ENCODE measurements at places on chromosomes 3 and 15. TPM values are rescaled to one million over a fixed set of nuclear protein-coding genes. Genes with fewer than 3 reads are reported as not detected.

CACNA2D3 gene
- 7.2 TPM for total RNA-seq

DNA sequence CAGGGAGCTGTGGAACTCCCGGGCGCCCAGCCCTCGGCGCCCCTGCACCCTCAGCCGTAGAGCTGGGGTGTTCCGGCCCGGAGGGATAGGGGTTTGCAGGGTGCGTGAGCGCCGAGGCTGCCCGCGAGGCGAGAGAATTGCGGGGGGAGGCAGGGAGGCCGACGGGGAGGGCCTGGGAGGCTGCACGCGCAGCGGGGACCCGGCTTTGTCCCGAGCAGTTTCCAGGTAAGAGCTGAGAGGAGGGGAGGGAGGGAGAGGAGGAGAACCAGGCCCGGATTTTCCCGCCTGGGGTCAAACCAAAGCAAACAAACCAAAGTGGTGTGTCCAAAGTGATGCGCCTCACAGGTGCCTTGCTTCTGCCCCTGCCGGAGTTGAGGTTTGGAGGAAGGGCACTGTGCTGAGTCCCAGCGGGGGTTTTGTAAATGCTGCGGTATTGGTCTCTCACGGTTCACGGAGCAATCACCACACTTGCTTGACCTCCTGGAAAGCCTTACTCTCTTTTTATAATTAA lies 146.4 kb downstream of the TJP1 start:
- H3K27me3 ChIP-seq: peaks cover 18% of the 10 kb centered on the region
- peak overlapping the region; percentile 64 for H3K4me3 ChIP-seq
- no peak for DNase-seq
- H3K4me1 ChIP-seq: peaks cover 7% of the 10 kb centered on the region

DNA sequence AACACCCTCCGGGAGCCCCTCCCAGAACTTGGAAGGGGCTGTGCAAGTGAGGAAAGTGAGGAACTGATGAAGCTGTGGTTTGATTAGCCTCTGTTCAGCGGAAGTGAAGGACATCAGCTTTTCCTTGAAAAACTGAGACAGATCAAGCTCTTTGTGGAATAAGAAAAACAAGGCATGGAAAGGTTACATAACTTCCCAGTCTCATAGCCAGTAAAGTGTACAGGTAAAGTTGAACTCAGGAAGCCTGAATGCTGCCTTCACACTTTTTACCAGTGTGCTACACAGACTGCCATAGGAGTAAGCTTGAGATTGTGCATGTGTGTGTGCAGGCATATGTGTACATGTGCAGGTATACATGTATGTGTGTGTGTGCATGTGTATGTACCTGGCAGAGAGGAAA lies 293.2 kb downstream of the FGF12 start:
- H3K27me3 ChIP-seq: no peaks in the 10 kb centered on the region
- DNase-seq: no peak
- H3K4me3 ChIP-seq: no peak overlapping the region
- H3K4me1 ChIP-seq: no peaks in the 10 kb centered on the region
- no peaks in the 10 kb centered on the region for H3K36me3 ChIP-seq

DNA sequence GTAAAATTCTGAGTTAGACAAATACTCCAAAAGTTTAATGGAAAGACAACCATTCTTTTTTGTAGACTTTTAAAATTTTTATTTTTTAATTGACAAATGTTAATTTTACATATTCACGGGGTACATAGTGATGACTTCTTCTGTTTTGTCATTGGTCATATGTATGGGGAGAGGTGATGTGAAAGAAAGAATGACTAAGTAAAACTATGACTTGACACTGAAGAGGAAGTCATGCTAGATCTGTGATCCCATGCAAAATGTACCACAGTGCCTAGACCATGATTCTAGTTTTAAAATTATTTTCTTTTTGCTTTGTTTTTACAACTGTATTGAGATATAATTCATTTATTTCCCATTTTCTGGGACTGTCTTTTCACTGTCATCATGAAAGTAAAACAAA lies 281.6 kb downstream of the MBNL1 start:
- no peaks in the 10 kb centered on the region for H3K36me3 ChIP-seq
- no peak for DNase-seq
- no peaks in the 10 kb centered on the region for H3K27me3 ChIP-seq
- no peak overlapping the region for H3K4me3 ChIP-seq

IL20RB gene
- total RNA-seq: 1.8 TPM

DNA sequence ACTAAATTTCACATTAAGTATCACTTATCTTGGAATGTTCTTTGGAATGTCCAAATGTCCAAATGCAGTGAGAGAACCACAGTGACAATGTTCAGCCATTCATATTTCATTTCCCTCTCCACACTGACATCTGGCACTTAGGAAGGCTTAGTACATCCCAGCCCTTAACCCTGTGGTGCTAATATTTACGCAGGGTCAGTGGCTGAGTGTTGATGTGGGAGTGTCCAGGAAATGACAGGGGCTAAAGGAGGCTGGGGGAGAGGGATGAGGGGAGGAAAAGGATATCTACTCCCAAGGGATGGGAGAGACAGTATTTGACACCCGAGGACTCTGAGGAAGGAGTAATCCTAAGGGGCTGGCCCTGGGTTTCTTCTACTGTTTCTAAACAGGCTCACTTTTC lies 14.1 kb upstream of the CCR4 start:
- no peaks in the 10 kb centered on the region for H3K4me1 ChIP-seq
- no peak overlapping the region for H3K27ac ChIP-seq
- DNase-seq: no peak

DNA sequence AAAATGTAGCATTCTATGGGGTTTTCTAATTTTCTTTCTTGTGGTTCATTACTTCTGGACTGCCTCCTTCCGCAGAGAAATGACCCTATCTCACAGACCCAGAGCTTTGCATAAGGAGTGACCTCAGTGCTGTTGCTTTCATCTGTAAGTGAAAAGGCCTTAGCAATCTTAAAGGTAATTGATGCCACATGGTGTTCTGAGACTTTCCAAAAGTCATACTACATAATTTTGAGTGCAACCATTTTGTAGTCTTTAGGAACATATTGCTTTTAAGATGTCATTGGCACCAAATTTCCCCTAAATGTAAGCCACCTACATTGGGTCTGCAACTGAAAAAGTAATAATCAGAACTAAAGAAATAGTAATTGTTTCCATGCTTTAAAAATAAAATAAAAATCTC lies 9.2 kb upstream of the HHLA2 start:
- no peak for DNase-seq
- no peak overlapping the region for H3K27ac ChIP-seq
- no peaks in the 10 kb centered on the region for H3K4me1 ChIP-seq
- no peaks in the 10 kb centered on the region for H3K27me3 ChIP-seq
- H3K36me3 ChIP-seq: no peaks in the 10 kb centered on the region

GRCh38 chr3:140505213-140505612 lies 172.7 kb upstream of the TRIM42 start:
- H3K4me3 ChIP-seq: no peak overlapping the region
- no peaks in the 10 kb centered on the region for H3K36me3 ChIP-seq
- DNase-seq: no peak
- no peaks in the 10 kb centered on the region for H3K4me1 ChIP-seq
- H3K27me3 ChIP-seq: no peaks in the 10 kb centered on the region
- no peak overlapping the region for H3K27ac ChIP-seq

- no peak for DNase-seq
- no peak overlapping the region for H3K4me3 ChIP-seq
- H3K36me3 ChIP-seq: no peaks in the 10 kb centered on the region
- no peak overlapping the region for H3K27ac ChIP-seq
Measured at GRCh38 chr3:146374146-146374545, 95.2 kb downstream of the PLSCR2 start.

- no peak for DNase-seq
- no peaks in the 10 kb centered on the region for H3K4me1 ChIP-seq
- no peak overlapping the region for H3K27ac ChIP-seq
- H3K4me3 ChIP-seq: no peak overlapping the region
- no peaks in the 10 kb centered on the region for H3K27me3 ChIP-seq
Measured at GRCh38 chr3:197183582-197183981, 114.8 kb downstream of the DLG1 start.

DNA sequence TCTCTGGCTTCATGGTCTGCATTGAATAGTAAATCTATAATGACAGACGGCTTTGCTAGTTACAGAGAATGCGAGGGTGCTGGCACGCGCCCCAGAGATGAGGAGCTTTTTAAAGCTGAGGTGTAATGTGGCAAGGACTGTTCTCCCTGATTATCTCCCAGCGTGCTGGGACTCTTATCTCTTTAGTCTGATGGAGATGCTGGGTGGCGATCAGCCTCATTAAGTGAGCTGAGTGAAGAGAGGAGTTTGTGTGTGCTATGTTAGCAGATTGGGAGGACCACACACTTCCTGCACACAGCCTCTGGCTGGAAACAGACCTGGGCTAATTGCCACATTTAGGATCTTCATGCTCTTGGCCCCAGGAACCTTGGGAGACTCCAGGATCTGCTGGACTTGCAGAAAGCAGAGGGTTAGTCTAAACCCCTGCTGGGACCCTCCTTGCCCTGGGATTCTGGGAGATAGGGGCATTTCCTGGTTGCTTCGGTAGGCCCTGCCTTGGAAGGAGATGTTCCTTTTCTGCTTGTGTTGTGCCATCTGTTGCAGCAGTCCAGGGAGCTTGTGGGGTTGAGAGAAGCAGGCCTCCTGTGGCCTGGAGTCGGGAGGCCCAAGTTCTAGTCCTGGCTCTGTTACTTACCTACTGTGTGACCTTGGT lies 15.0 kb downstream of the PDIA5 start:
- H3K4me1 ChIP-seq: peaks cover 79% of the 10 kb centered on the region
- no peak for DNase-seq
- no peaks in the 10 kb centered on the region for H3K36me3 ChIP-seq
- H3K4me3 ChIP-seq: no peak overlapping the region

DNA sequence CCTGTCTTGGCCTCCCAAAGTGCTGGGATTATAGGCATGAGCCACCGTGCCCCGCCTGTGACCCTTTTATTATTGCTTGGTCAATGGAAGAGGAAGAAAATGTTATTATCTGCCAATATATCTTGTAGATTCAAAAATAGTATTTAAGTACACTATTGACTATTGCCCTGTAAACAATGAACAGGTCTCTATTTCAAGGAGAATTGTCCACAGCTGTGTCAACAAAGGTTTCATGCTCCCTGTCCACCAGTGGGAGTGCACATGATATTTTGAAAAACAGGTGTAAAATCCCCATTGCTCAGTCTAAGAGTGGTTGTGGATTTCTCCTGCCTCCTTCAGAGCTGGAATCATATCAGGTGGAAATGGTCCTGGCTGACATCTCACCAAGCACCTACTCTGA lies 36.5 kb upstream of the IGF1R start:
- H3K27me3 ChIP-seq: no peaks in the 10 kb centered on the region
- no peak overlapping the region for H3K27ac ChIP-seq
- no peak overlapping the region for H3K4me3 ChIP-seq
- no peak for DNase-seq
- no peaks in the 10 kb centered on the region for H3K36me3 ChIP-seq
- peaks cover 6% of the 10 kb centered on the region for H3K4me1 ChIP-seq

- H3K36me3 ChIP-seq: no peaks in the 10 kb centered on the region
- H3K27ac ChIP-seq: no peak overlapping the region
- H3K4me3 ChIP-seq: no peak overlapping the region
Measured at GRCh38 chr3:134064081-134064480, 34.4 kb upstream of the SLCO2A1 start.

GRCh38 chr3:152841131-152841530 lies 6.2 kb downstream of the P2RY1 start:
- no peak overlapping the region for H3K27ac ChIP-seq
- no peaks in the 10 kb centered on the region for H3K27me3 ChIP-seq
- no peaks in the 10 kb centered on the region for H3K36me3 ChIP-seq
- no peaks in the 10 kb centered on the region for H3K4me1 ChIP-seq
- DNase-seq: no peak
- H3K4me3 ChIP-seq: peak overlapping the region; percentile 70

DNA sequence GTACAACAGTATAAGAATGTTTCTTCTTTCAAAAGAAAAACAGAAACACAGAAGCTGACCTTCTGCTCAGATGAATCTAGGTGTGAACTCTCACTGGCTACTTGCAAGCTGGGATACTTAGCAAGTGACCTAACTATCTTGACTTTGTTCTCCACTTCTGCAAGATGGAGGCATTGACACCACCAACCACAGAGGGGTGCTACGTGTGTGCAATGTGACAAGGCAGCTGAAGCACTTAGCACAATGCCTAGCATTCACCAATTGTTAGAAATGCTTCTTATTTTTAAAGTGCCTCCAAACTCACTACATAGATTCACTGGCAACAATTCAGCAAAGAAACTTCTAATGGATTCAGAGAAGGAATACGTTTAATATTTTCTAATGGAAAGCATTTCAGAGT lies 331.4 kb upstream of the WNT5A start:
- no peaks in the 10 kb centered on the region for H3K27me3 ChIP-seq
- H3K4me3 ChIP-seq: no peak overlapping the region
- no peaks in the 10 kb centered on the region for H3K4me1 ChIP-seq
- no peak for DNase-seq
- no peaks in the 10 kb centered on the region for H3K36me3 ChIP-seq
- no peak overlapping the region for H3K27ac ChIP-seq

GRCh38 chr3:152210697-152211096 lies 58.0 kb upstream of the MBNL1 start:
- no peaks in the 10 kb centered on the region for H3K36me3 ChIP-seq
- H3K27ac ChIP-seq: peak overlapping the region; percentile 73
- H3K27me3 ChIP-seq: no peaks in the 10 kb centered on the region
- H3K4me3 ChIP-seq: no peak overlapping the region

- peaks cover 13% of the 10 kb centered on the region for H3K4me1 ChIP-seq
- no peaks in the 10 kb centered on the region for H3K36me3 ChIP-seq
- no peak overlapping the region for H3K27ac ChIP-seq
- H3K4me3 ChIP-seq: no peak overlapping the region
Measured at GRCh38 chr3:9503283-9503682, 50.3 kb downstream of the LHFPL4 start.

DNA sequence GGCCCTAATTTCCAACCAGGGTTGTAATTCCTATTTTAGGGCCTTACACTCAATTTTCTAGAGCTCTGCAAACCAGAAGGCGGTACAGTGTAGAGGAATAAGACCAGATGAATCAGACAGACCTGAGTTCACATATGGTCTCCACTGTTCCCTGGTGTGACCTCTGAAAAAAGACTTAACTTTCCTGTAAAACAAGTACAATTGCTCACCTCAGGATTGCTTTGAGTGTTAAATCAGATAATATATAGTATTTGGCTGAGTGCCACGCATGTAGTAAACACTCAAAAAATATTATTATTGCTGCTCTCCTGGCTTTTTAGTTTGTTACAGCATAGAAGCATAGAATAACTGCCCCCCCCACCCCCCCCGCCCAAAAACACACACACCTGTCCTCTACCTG lies 51.0 kb upstream of the STT3B start:
- no peak overlapping the region for H3K27ac ChIP-seq
- no peak overlapping the region for H3K4me3 ChIP-seq
- DNase-seq: no peak
- H3K27me3 ChIP-seq: no peaks in the 10 kb centered on the region
- H3K36me3 ChIP-seq: no peaks in the 10 kb centered on the region

GRCh38 chr3:177824190-177824786 lies 627.0 kb upstream of the TBL1XR1 start:
- H3K4me3 ChIP-seq: no peak overlapping the region
- H3K27me3 ChIP-seq: no peaks in the 10 kb centered on the region
- DNase-seq: peak; percentile 89

GRCh38 chr15:77538027-77538451 lies 94.7 kb downstream of the LINGO1 start:
- no peak overlapping the region for H3K4me3 ChIP-seq
- peaks cover 3% of the 10 kb centered on the region for H3K4me1 ChIP-seq
- peak; percentile 50 for DNase-seq
- no peaks in the 10 kb centered on the region for H3K27me3 ChIP-seq
- H3K36me3 ChIP-seq: no peaks in the 10 kb centered on the region
- no peak overlapping the region for H3K27ac ChIP-seq

All from sigmoid colon (tissue), 7 donors.